B cell (primary cell): ENCODE measurements at places on chromosomes 16 and 17. TPM values are rescaled to one million over a fixed set of nuclear protein-coding genes. Genes with fewer than 3 reads are reported as not detected.

The HOXB5 gene
- total RNA-seq = not detected in 2 replicates

The BCL6B gene
- 0.25 and 0.75 TPM in 2 replicates for total RNA-seq

DNA sequence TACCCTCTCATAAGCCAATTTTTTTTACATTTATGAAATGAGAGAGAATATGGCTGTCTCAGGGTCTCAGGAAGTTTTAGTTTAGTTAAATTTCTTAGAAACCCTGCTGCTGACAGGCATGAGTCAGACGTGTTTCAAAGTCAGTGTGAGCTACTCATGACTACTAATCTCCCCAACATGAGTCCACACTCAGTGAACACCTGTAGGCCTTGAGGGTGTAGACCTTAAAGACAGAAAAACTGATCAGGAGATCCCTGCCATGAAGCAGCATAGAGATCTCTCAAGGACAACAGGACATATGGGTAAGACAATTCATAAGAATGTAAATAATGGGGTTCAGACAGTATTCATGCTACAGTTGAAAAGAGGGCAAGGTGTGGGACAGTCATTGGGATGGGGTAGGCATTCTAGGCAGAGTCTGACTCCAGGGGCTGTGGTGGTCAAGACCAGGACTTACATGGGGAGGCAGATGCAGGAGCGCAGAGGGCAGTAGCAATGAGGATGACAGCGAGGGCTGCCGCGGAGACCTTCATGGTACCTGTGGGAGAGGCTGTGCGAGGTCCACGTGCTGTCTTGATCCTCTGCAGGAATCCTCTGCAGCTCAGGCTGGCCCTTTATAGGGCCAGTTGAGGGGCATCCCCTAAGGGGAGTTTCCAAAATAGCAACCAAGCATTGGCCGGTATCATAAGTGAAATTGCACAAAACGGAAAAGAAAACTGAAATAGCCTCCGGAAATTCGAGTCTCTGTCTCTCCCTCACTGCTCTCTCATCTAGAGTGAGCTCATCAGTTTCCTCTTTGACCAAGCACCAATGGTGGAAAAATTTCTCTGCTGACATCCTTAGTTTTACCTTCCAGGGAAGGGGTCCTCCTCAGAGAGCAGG is at the start of gene CCL5:
Gene CCL5, minus strand, starts transcription at position 588 of the 882 bp plus-strand sequence.
- peak within 1 kb of the TSS; percentile 63 for H3K27ac ChIP-seq
- H3K4me3 ChIP-seq = no peak within 1 kb of the TSS
- H3K36me3 ChIP-seq = no peaks in the 10 kb centered on the region
- no peaks in the 10 kb centered on the region for H3K27me3 ChIP-seq

GRCh38 chr17:13400491-13400890 is 201.2 kb downstream of the HS3ST3A1 start:
- no peak overlapping the region for H3K4me3 ChIP-seq
- no peak for DNase-seq
- no peaks in the 10 kb centered on the region for H3K36me3 ChIP-seq
- no peaks in the 10 kb centered on the region for H3K4me1 ChIP-seq
